ENCODE measurements at places on chromosomes 2 and 18.

- no peak for DNase-seq
Measured at GRCh38 chr18:63905361-63905760, 2.4 kb upstream of the SERPINB10 start.

DNA sequence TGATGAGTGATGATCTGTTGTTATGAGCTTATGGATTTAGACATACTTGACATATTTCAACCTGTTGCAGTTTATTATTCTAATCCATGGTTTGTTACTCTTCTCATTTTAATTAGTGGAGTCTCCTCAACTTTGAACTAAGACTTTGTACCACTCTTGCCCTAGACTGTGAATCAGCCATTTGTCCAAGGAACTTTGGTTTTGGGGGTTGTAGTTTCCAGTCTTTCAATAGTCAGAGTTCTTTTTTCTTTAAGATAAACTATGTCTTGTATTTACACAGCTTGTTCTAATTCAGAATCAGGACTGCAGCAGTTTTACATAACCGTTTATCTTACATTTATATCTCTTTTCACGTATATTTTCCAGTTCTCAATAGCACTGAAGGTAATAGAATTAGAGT, 133.6 kb downstream of the GULP1 start:
- no peak for DNase-seq

DNA sequence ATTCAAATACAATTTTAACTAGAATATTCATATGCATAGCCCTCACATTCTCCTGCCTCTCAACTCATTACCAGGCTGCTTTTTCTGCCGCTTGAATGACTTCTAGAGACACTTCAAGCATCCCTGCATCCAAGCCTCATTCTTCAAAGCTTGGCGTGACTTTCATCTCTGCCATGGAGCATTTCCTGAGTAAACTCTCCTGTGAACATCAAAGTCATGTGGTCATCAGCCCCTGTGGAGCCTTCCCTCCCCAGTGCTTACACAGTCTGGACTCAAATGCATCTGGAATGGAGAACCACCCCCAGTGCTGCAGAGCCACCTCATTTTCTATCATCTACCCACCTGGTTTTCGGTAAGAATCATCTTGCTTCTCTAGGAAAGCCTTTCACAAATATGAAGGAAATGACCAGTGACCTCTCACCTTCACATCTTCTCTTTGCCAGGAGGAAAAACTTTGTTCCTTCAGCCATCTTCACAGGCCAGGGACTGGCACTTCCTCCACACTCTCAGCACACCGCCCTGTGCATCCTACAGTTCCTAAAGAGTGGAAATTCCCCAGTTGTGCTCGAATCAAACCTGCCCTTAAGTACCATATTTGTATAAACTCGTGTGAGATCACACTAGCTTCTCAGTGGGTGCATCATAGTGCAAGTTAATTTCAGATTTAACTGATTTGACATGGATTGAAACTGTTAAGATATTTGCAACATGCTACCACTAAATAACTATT, 116.4 kb downstream of the COL6A3 start:
- no peak for DNase-seq

GRCh38 chr2:74317701-74318100, 25.5 kb downstream of the SLC4A5 start:
- DNase-seq = no peak

DNA sequence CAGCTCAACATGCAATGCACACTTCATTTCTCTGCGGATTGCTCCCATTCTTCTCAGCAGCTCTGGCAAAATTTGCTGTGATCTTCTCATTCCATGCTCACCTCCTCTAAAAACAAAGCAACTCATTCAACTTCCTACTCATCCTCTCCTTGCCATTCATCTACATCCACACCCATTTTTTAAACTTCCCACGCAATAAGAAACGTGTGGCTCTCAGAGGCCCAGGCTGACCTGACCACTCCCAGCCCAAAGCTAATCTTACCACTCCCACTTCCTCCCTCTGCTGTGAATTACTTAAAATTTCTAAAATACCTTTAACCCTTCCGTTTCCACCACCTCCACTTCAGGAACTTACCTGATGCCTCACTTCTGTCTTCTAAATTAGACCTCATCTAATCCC, 15.2 kb downstream of the ABCB11 start:
- DNase-seq = no peak

DNA sequence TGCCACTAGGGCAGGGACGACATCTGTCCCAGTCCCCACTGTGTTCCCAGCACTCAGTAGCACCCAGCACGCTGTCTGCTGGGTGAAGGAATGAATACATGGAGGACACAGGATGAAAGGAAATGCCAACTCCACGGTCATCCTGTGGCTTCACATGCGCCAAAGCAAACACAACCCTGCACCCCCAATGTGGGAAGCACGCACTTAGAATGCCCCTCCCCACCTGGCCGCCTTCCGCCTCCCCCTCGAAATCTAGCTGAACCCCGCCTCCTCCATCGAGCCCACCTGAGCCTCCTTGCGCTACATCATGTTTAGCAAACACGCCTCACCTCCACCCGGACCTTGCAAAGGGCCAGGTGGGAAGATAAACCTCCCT, 33.9 kb downstream of the ADCY3 start:
- DNase-seq = no peak

DNA sequence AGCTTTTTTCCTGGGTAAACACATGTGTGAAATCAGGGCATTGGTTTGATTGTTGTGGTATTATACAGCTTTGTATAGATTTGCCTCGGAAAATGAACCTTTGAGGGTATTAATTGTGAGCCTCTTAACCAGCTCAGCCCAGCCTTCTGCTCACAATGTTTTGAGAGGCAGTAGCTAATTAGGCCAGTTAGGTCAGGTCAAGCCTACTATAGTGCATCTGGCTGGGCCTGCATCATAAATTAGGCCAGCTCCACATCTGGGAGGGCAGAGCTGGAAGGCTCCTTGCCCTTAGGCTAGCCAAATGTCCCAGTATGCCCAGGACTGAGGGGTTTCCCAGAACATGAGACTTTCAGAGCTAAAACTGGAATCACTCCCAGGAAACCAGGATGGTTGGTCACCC, 43.0 kb downstream of the LRATD1 start:
- no peak for DNase-seq

GRCh38 chr18:34710458-34710914, 388 bp downstream of the DTNA start:
- no peak for DNase-seq

DNA sequence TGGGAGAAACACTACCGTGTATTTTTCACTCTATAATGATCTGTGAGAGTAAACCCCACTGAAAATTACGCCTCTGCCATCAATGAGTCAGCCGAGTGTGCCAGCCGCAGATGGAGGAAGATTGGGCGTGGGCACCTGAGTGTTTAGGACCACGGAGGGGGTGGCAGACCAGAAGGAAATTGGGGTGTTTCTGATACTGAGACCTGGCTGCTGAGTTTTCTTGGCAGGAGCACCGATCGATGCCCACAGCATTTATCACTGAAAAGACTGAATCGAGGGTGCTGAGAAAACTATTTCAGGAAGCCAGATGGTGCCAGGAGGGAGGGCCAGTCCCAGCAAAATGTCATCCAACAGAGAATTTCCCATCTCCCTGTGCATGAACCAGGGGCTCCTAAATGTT, 91.9 kb upstream of the TPO start:
- no peak for DNase-seq

Measured in stimulated activated CD4-positive, alpha-beta T cell treated with anti-CD3 and anti-CD28 coated beads, Interleukin-4, amount 100 ng/mL, for 1 hour (primary cell).